Upper lobe of right lung (tissue), 1 donor: ENCODE measurements at places on chromosomes 2 and 18. TPM values are rescaled to one million over a fixed set of nuclear protein-coding genes. Genes with fewer than 3 reads are reported as not detected.

- no peak for DNase-seq
Observed at GRCh38 chr2:61658841-61659780, 121.0 kb upstream of the XPO1 start.

ARHGAP15 gene
- total RNA-seq, result 19.2 TPM

DNA sequence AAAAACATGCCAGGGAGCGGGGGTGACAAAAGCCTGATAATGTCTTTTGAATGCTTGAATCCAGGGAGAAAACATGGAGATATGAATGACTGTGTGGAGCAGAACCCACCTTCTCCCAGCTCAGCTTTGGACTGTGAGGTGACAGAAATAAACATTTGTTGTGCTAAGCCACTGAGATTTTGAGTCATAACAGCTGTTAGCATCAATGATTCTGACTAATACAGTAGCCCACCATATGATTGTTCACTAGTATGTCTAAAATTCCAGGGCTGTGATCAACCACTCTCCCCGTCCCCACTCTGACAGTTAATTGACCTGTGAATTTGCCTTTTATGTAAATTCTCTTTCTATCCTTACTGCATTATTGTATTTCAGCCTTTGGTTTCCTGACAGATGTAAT lies 69.1 kb downstream of the PDK1 start:
- no peak for DNase-seq

RAB12 gene
- total RNA-seq, result 48.6 TPM

SLC20A1 gene
- total RNA-seq, result 59.4 TPM

- DNase-seq, result no peak
Observed at GRCh38 chr2:240701091-240701735, 9.5 kb downstream of the AQP12A start.

- DNase-seq, result no peak
Observed at GRCh38 chr18:73597832-73598615, 549.6 kb downstream of the FBXO15 start.
